ENCODE measurements at places on chromosomes 11 and 22.

GRCh38 chr11:104657083-104657482 lies 241.2 kb downstream of the CASP12 start:
- DNase-seq: no peak

DNA sequence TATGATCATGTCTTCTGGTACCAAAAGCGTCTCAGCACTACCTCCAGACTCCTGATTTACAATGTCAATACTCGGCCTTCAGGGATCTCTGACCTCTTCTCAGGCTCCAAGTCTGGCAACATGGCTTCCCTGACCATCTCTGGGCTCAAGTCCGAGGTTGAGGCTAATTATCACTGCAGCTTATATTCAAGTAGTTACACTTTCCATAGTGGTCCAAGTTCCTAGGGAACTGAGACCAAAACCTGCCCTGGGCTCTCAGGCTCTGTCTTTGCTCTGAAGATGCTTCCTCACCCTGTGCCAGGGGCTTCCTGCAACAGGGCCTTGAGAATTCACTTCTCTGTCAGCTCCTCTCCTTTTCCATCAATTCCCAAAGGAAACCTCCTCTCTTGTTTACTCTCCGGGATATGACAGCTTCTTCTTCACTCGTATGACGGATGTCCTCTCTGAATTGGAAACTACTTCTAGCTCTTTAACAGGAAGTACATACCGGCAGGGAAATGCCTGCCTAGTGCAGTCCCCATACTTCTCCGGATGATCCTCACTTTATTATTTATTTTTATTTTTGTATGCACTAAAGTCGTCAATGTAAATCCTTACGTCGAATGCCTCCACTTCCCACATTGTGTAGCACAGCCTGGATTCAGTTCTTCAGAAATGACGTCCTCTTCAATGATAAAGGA lies 29.6 kb upstream of the PRAME start:
- peak; percentile 31 for DNase-seq

DNA sequence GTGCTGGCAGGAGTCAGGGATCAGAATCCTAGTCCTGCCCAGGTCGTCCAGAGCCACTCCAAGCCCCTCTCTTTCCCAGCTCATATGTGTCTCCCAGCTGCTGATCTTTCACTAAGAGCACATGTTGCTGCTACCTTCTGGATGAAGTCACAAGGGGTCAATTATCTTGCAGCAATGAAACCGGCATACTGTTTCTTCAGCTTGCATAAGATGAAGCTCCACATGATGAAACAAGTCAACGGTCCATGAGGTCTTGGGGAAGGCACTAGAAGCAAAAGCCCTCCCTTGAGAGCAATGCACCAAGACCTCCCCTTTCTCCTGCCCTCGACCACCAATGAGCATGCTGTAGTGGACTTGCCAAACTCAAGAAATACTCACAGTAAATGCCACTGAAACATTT lies 148.9 kb downstream of the TENM4 start:
- no peak for DNase-seq

DNA sequence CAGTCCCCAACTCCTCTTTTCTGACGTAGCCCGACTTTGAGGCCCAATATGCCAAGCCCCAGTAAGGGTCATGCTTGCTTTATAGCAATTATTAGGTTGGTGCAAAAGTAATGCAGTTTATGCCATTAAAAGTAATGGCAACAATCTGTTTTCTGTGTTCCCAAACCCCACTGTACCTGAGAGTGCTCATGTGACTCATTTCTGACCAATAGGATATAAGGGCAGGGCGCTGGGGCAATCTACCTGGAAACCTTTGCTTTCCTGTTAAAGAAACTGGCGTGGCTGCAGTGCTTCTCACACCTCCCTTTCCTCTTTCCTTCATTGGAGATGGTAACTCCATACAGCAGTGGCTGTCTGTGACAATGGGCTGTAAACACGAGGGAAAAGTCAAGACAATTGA lies 78.9 kb upstream of the MPPED2 start:
- DNase-seq: no peak

- DNase-seq: no peak
Measured at GRCh38 chr11:110085255-110085838, 7.8 kb upstream of the ZC3H12C start.
